ENCODE measurements at places on chromosomes 4 and X. TPM values are rescaled to one million over a fixed set of nuclear protein-coding genes. Genes with fewer than 3 reads are reported as not detected.

- DNase-seq = no peak
These were observed 40.9 kb downstream of the NEK1 start for GRCh38 chr4:169571435-169571834.

GRCh38 chrX:31993637-31994036 is 921.8 kb upstream of the FTHL17 start:
- no peak for DNase-seq

GRCh38 chrX:84248226-84248625 is 60.2 kb upstream of the RPS6KA6 start:
- DNase-seq = no peak

Gene KLHL4
- 0.74 TPM for total RNA-seq

- DNase-seq = peak; percentile 43
These were observed 155.1 kb downstream of the SHROOM3 start for GRCh38 chr4:76589872-76590797.

Gene PRICKLE3
- 9.7 TPM for total RNA-seq

DNA sequence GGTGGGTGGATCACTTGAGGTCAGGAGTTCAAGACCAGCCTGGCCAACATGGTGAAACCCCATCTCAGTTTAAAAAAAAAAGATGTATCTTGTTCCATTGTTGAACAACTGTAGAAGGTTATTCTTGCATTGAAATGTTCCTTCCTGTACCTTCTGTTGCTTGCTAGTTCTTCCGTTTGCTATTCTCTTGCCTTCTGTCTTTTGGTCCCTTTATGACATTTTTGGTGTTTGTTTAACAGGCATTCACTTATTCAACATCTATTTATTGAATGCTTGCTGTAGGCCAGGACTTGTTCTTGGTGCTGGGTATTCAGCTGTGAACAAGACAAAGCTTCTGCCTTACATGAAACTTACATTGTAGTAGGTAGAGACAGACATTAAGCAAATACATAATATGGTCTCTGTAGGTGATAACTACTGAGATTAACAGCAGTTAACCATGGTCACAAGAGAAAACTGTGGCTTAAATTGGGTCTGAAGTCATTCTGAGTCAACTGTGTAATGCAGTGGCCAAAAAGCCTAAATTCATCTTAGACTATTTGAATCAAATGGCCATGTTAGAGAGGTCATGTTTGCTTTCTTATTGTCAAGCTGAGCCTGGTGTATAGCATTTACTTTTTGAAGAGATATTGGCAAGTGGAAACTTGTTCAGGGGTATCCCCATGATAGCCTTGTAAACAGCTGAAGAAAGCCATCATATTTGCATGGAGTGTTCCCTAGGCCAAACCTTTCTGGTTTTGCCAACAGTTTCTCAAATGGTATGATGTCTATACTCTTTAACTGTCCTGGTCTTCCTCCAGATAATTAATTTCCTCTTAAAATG is 35.6 kb downstream of the GAB1 start:
- DNase-seq = no peak

DNA sequence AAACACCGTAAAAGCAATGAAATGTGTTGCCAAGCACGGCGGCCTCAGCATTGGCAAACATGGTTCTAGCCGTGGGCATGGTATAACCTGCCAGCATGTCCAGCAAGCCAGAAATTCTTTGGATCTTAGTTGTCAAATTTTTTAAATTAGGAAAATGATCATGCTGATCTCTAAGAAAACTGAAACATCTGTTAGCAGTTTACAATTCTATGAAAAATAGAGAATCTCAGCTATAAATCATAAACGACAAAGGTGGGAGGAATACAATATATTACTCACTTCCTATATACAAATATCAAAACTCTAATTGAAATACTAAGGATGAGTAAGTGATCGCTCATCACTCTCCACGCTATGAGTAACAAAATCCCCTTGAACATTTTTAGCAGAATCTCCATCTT is 130.3 kb downstream of the ADGRA3 start:
- DNase-seq = no peak

- DNase-seq = no peak
These were observed 333.8 kb upstream of the PCDH7 start for GRCh38 chr4:30386266-30386895.

Gene GYPB
- total RNA-seq = not detected

DNA sequence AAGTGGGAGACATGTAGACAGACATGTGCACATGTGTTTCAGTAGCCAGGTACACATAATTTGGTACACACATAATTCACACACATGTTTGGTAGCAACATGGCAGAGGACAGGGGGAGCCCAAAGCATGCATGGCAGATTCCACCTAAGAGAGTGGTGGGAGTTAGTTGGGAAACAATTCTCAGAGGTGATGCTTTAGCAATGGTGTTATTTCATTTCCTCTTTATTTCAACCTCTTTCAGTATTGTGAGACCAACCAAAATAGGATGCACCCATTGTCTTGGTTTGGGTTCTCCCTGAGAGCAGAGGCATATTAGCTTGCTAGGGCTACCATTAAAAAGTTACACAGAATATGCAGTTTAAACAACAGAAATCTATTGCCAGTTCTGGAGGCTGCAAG is 92.2 kb upstream of the ANXA3 start:
- no peak for DNase-seq

- DNase-seq = no peak
These were observed 129.8 kb downstream of the PPP3CA start for GRCh38 chr4:101217353-101218031.

DNA sequence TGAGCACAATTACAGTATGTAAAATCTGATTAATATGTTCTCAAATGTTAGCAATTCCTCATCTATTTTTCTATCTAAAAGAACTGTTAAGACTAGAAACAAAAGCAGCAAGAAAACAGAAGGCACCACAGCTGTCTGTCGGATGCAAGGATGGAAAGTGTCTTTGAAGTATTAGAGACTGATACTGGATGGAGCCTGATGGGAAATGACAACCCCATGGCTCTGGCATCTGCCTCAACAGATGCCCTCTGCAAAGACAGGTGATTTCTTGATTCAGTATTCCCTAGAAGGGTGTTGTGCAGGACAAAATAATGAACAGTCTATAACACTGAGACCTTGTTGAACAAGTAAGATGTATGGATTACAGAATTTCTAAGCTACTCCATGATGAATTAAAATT is 19.7 kb downstream of the LRCH2 start:
- DNase-seq = no peak

GRCh38 chrX:109643687-109644086 is 18.7 kb upstream of the KCNE5 start:
- no peak for DNase-seq

DNA sequence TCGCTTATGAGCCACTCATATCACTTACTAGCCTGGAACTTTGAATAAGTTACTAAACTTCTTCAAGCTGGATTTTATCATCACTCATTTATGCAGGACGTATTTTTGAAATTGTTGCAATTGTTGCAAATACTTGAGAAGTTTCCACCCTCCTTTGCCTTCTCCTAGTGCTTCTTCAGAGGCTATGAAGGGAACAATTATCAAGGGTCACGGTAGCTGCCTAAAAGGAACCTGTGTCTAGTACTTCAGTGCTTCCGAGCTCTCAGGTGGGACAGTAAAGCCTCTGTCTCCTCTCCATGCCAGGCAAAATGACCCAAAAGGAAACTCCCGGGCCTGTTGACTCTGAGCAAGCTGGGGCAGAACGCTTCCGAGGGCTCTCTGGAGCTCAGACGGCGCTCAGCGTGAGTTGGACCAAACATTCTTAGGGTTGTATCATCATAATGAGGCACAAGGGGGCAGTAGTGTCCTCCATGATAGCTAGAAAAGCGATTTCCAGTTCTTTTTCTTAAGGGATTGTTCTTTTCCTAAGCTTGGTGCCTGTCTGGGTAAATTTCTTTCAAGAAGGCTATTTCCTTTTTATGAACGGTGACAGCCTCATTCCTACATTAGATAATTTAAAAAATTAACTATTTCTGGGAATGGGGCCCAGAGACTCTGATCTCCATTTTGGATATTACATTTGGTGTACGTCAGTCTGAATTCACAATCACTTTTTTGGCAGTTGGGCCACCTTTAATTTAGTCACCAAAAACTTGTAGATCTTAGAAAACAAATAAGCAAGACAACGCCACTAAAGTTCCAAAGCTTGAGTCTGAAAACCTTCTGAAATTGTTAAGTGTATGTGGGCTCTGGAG is 73.1 kb downstream of the PACRGL start:
- DNase-seq = no peak

GRCh38 chr4:37555322-37555721 is 130.9 kb downstream of the RELL1 start:
- no peak for DNase-seq

- no peak for DNase-seq
These were observed 129.1 kb upstream of the STIM2 start for GRCh38 chr4:26731351-26732035.

GRCh38 chrX:31600823-31601222 is 529.0 kb upstream of the FTHL17 start:
- no peak for DNase-seq

Gene SERTM2
- not detected for total RNA-seq

- DNase-seq = no peak
These were observed 34.1 kb downstream of the SMPX start for GRCh38 chrX:21723814-21724213.

DNA sequence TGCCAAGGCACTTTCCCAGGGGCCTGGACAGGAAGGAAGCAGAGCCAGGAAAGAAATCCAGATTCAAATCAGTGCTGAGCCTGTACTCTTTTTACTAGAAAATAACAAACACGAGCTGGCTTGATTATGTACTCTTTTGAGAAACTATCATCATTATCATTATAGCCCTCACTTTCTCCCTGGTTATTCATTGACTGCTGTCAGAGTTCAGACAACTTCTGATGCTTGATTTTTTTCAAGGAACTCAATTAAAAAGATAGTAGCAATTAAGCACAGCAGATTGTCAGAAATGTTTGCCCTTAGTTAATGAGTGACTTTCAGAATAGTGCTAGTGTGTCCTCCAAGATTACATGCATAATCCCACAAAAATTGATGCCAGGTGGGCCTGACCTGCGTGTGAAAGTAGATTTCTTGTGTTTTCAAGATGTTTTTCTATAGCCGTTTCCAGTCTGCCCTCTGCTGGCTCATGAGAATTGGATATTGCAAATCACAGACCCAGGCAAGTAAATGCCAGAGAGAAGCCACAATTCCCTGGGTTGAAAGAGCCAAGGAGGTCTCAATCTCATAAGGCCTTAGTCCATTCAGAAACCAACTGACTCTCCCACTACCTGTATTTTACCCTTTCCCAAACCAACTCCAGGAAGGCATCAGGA is 14.3 kb upstream of the PNPLA4 start:
- no peak for DNase-seq

DNA sequence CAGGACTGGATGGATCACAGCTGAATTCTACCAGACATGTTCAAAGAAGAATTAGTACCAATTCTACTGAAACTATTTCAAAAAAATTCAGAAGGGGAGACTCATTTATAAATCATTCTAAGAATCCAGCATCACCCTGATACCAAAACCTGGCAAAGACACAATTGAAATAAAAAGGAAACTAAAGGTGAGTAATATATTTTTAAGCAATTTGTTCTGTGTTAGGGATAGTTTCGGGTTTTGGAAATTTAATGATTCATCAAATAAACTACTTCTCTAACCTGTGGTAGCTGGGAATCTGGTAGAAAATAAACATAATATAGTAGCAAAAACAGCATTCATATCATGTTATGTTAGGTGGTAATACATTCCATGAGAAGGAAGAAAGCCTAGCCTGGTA is 662.2 kb upstream of the BOD1L1 start:
- no peak for DNase-seq

DNA sequence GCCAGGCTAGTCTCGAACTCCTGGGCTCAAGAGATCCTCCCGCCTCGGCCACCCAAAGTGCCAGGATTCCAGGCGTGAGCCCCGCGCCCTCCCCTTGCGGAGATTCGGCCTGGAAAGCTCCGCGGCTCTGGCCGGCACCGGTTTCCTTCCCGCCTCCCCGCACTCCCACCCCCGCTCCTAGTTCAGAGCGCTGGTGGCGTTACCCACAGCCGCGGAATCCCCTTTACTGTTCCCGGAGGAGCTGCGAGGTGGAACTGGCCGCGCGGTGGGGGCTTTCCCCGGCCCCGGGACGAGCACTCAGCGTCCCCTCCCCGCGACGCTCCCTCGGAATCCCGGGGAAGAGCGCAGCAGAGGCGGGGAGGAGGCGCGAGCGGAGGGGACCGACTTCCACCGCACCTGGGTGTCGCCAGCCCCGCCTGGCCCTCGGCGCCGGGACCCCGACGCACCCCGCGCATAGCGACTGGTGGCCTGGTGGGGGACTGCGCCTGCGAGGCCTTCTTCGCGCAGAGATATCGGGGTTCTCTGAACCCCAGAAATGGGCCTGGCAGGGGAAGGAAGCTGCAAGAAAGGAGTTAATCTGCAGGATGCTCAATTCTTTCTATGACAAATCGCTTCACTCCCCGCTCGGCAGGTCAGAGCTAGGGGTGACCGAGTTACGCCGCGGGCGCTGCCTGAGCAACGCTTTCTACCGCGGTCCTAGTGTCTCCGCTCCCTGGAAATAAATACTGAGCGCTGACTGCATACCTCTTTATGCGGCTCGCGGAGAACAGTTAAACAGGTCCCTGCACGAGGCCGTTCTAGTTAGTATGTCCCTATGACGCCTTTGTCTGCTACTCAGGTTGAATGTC is 14.6 kb upstream of the SLC25A4 start:
- DNase-seq = peak; percentile 26

GRCh38 chrX:123138473-123138872 is 45.6 kb upstream of the GRIA3 start:
- no peak for DNase-seq

- no peak for DNase-seq
These were observed 225.6 kb downstream of the FBXW7 start for GRCh38 chr4:152310257-152310656.

Gene ZNF275
- 6.4 TPM for total RNA-seq

DNA sequence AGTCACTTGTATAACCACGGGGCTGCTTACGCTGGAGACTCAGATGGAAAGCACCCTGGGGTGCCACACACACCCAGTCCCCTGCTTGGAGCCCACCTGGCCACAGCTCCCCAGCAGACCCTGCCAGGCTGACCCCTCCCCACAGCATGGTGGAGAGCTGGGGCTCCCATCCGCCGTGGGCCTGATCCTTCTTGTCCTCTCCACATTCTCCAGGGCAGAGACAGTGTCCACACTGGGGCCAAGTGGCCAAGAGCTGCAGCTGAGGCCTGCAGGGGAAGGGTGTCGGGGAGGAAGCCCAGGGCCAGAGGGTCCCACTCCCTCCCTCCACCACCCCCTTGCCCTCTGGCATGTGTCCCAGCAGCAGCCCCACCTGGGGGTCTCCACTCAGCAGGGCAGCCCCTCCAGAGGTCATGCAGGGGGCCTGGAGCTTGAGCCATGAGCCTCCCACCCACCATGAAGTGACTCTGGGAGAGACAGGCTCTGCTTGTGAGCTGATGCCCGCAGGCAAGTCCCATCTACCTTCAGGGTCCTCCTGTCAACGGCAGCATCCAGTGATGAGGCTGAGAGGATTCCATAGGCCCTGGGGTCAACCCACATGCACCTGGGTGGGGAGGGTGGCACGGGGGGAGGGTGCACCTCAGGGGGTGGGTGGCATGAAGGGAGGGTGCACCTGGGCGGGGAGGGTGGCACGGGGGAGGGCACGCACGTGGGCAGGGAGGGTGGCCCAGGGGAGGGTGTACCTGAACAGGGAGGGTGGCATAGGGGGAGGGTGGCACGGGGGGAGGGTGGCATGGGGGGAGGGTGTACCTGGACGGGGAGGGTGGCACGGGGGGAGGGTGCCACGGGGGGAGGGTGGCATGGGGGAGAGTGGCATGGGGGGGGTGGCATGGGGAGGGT is 56.4 kb downstream of the FAM53A start:
- no peak for DNase-seq
